ENCODE measurements at places on chromosomes 4 and X.

DNA sequence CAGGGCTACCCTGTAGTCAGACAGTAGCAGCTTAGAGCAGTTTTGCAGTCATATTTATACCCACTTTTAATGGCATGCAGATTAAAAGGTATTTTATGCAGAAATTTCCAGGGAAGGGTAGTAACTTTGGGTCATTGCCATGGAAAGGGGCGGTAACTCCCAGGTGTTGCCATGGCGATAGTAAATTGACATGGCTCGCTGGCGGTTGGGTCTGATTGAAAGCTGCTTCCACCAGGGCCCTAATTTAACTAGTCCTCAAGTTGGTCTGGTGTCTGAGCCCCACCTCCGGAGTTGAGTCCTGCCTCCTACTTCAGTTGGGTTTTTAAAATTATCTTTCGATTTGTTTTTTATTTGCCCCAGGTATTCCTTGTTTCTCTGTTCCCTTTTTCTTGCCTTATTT is 70.1 kb downstream of the NAA11 start:
- DNase-seq: no peak

DNA sequence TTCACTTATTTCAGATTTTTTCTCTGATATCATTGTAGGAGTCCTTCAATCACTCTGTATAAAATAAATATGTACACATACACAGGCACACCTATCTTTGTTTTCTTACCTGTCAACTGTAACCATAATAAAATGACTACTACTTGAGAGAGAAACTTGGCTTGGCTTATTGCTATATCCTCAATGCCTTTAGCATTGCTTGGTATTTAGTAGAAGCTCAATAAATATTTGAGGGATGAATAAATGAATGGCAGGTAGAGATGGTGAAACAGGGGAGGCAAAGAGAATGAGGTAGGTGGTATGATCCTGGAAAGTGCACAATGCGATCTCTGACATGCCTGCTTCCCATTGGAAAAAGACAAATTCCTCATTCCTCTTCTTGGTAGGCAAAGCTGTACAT is 21.8 kb upstream of the CXCL6 start:
- DNase-seq: no peak

GRCh38 chr4:113584407-113585150 is 177.0 kb downstream of the CAMK2D start:
- no peak for DNase-seq

DNA sequence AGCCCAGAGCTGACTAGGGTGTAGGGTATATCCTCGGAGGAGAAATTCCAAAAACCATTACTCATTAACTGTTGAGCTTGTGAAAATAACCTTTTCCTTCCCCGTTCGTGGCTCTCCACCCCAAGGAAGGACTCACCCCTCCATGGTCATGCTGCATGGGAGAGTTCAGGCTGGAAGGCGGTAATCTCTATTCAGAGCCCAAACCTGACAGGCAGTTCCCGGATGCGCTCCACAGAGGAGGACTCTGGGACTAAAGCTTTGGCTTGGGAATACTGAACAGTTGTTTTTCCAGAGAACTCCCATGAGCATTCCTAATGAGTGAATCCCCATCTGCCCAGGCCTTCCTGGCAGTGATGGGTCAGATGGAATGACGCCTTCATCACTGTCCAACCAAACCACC is 125.4 kb downstream of the BCOR start:
- no peak for DNase-seq

DNA sequence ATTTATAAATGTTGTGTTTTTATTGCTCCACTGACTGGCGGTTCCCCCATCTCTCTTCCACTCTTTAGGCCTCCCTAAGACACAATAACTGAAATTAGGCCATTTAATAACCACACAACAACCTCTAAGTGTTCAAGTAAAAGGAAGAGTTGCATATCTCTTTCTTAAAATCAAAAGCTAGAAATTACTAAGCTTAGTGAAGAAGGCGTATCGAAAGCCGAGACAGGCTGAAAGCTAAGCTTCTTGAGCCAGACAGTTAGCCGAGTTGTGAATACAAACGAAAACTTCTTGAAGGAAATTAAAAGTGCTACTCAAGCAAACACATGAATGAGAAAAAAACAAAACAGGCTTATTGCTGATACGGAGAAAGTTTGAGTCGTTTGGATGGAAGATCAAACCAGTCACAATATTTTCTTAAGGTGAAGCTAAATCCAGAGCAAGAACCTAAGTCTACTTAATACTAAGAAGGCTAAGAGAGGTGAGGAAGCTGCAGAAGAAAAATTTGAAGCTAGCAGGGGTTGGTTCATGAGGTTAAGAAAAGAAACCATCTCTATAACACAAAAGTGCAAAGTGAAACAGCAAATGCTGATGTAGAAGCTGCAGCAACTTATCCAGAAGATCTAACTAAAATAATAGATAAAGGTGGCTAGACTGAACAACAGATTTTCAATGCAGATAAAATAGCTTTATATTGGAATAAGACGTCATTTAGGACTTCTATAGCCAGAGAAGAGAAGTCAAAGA is 194.0 kb upstream of the TTC29 start:
- no peak for DNase-seq

DNA sequence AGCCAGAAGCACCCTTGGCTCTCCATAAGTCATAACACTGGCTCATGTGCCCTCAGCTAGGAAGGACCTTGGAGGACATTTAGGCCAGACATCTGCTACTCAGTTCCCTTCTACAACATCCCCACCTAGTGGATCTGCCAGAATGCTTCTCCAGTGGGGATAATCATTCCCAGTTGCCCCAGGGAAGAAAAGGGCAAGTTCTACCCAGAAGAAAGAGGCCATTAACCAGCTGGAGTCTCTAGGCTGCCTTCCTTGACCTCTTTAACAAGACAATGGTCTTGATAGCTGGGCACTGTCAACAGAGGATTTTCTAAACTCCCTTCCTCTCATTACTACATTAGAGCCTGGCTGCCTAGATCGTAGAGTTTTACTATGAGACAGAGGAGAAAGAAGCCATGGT is 42.0 kb downstream of the LGI2 start:
- DNase-seq: no peak

DNA sequence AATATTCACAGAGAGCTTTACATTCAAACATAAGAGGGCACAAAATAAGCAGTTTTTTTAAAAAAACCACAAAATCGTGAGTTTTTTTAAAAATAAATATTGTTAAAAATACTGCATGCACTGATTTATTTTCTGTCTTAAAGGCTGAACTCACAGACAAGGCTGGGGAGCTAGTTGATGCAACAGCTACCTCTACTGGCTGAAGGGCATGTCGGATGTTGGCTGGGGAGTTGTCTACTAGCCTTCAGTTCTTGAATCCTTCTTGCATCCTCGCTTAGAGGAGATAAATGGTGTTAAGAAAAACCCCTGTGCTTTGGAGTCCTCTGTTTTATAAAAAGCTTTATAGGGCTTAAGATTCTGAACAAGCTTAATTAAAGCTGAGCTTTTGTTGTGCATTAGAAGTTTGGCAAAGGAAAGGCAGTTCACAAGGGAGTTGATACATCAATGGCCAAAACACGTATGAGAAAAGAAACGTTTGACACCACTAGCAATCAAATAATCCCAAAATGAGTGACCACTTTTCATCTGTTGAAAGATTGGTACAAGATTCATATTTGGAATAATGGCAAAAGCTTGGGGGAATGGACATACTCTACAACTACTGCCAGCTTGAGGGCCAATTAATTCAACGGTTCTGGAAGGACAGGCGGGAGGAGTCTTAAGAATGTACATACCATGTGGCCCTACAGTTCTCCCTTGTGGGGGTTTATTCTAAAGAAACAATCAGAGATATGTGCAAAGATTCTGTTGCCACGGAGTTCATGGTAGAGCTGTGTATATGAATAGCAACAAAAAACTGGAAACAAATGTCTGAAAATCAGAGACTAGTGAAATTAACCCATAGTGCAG is 94.7 kb downstream of the SEL1L3 start:
- DNase-seq: peak; percentile 1

DNA sequence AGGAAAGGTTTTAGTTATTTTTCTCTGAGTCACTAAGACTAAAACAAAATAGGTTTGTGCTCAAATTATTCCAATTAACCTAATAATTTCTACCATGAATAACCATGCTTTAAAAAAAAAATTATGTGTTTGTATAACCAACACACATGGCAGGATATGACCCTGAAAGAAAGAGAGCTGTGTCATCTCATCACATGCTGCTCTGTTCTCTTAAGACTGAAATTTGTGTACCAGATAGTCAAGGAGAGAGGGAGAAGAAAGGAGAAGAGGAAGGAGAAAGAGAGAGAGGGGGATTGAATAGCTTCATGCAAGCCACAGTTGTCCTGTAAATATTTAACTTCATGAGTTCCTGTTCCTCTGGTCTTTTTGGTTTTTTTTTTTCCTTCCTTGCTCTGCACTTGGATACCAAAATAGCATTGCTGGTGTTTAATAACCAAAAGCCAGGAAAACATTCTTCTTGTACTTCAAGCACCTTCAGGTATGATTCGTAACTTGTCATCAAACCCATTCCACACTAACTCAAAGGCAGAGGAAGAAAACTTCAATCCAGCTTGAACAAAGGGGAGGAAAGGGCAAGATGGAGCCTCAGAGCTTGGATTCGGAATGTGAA is 6.4 kb upstream of the PROM1 start:
- no peak for DNase-seq

GRCh38 chrX:112056476-112056875 is 26.1 kb downstream of the TRPC5 start:
- DNase-seq: no peak

- peak; percentile 27 for DNase-seq
These were observed 14.6 kb downstream of the RAB9B start for GRCh38 chrX:103817502-103817901.

- no peak for DNase-seq
These were observed 57.1 kb downstream of the RHOH start for GRCh38 chr4:40253906-40254305.

- no peak for DNase-seq
These were observed 176.8 kb downstream of the SCFD2 start for GRCh38 chr4:53189011-53189410.

GRCh38 chr4:3332498-3332897 is 39.7 kb downstream of the RGS12 start:
- no peak for DNase-seq

- no peak for DNase-seq
These were observed 17.8 kb upstream of the RAB33B start for GRCh38 chr4:139436122-139436521.

DNA sequence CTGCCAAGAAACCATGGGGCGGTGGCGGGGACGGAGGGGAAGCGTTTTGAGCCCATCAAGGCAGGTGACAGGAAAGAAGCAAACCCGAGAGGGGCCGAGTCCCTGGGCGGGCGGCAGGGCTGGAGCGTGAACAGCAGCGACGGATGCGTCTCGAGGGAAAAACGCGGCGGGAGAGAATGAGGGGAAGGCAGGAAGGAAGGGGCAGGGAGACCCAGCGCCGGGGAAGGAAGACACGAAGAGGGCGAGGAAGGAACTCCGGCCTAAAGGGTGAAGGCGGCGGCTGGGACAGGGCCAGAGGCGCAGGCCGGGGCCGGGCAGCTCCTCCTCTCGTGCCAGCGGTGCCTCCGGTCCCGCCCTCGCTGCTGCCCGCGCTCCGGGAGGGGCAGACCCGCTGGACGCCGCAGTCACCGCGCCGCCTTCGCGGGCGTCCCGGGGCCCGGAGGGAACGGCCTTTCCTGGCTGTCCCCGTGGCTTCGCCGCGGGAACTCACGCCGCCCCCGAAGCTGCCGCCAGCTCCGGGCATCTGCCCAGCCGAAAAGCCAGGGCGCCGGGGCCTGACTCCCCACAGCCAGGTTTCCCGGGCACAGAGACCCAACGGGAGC is 751 bp upstream of the RGS12 start:
- DNase-seq: no peak

- DNase-seq: no peak
These were observed 104.5 kb downstream of the IRF2 start for GRCh38 chr4:184369871-184370270.

GRCh38 chr4:37597034-37597433 is 89.1 kb downstream of the RELL1 start:
- no peak for DNase-seq

DNA sequence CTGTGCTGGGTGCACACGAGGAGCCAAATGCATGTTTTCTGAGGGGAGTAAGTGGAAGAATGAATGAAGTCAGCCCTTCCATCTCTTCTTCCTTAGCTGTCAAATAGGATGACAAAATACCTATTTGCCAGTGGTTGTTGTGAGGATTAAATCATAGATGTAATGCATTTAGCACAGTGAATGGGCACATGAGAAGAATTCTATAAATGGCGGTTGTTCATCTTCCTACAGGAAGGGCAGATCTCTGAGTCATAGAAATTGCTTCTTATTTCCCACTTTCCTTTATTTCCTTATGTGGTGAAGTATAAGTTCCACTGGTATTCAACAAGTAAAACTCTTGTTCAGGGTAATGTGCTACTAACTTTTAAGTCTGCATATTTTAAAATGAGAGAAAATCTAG is 83.1 kb downstream of the SORBS2 start:
- no peak for DNase-seq

GRCh38 chr4:123209436-123209835 is 187.2 kb upstream of the SPRY1 start:
- no peak for DNase-seq

- DNase-seq: no peak
These were observed 233.3 kb downstream of the USP46 start for GRCh38 chr4:52425751-52426326.

GRCh38 chr4:127857641-127858040 is 23.1 kb upstream of the PLK4 start:
- no peak for DNase-seq

- DNase-seq: no peak
These were observed 4.6 kb upstream of the LUZP4 start for GRCh38 chrX:115284877-115285276.

- no peak for DNase-seq
These were observed 1.4 kb upstream of the CORIN start for GRCh38 chr4:47839259-47839658.

DNA sequence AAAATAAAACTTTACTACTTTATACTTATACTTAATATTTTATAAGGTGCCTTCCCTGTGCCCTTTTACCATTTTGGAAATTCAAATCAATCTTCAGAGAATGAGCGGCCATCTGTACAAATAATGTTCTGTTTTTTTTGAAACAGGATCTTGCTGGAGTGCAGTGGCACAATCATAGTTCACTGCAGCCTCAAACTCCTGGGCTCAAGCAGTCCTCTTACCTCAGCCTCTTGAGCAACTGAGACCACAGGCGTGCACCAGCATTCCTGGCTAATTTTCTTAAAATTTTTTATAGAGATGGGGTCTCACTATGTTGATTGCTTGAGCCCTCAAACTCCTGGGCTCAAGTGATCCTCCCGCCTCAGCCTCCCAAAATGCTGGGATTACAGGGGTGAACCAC is 53.5 kb downstream of the FAM114A1 start:
- no peak for DNase-seq

GRCh38 chr4:80257851-80258250 is 8.6 kb upstream of the FGF5 start:
- no peak for DNase-seq

- no peak for DNase-seq
These were observed 399.0 kb downstream of the PABPC4L start for GRCh38 chr4:133802359-133803140.

- DNase-seq: no peak
These were observed 264.2 kb downstream of the PPP3CA start for GRCh38 chr4:101083131-101083530.

- no peak for DNase-seq
These were observed 22.8 kb downstream of the TBC1D14 start for GRCh38 chr4:6932475-6932874.

All from hypothalamus (tissue), 51 donors.